CD4-positive, alpha-beta T cell treated with Interferon gamma for 1 hour (primary cell): ENCODE measurements at places on chromosomes 7 and 10.

DNA sequence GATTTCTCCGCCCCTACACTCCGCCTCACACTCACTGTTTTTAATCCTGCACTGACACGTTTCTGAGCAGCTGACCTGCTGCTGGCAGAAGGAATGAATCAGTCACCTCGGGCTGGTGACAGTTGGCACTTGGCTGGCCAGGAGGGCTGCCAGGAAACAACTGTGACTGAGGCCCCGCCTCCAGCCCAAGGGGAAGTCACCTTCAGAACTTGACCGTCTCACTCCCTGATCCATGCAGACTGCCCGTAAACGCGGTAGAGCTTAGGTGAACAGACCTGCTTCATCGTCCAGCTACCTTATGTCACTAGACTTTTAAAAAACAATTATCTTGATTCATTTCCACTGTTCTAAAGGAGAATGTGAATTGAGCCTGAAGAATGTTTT, 107.5 kb downstream of the DOCK1 start:
- no peak for DNase-seq

GRCh38 chr7:47826754-47827153, 121.5 kb downstream of the PKD1L1 start:
- no peak for DNase-seq

- DNase-seq = no peak
These were observed at the start of gene TMEM225B for GRCh38 chr7:99597762-99598501. Gene TMEM225B, plus strand, starts transcription at chr7:99598267. Its CDS starts 6,122 bp downstream, at chr7:99604389.

DNA sequence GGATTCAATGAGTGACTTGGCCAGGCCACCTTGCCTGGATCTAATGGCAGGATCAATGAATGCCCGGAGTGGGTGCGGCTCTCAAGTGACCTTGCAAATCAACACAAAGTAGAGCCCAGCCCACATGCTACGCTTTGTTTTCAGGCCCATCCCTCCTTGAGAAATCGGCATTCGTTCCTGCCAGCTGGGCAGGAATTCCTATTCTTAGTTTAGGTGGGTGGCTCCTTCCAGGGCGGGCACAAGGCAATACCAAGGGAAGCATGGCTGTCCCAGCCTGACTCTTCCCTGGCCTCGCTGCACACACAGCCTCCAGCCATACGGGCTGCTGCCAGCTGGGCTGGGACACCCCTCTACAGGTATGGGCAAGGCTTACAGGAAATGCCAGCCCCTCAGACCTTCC, 119.3 kb downstream of the SH3PXD2A start:
- DNase-seq = no peak
